Omental fat pad (tissue), 4 donors: ENCODE measurements at places on chromosomes 12 and 14. TPM values are rescaled to one million over a fixed set of nuclear protein-coding genes. Genes with fewer than 3 reads are reported as not detected.

MRPL42 gene
- total RNA-seq, result 39.3 TPM

TAS2R19 gene
- total RNA-seq, result 3.2 TPM

DNA sequence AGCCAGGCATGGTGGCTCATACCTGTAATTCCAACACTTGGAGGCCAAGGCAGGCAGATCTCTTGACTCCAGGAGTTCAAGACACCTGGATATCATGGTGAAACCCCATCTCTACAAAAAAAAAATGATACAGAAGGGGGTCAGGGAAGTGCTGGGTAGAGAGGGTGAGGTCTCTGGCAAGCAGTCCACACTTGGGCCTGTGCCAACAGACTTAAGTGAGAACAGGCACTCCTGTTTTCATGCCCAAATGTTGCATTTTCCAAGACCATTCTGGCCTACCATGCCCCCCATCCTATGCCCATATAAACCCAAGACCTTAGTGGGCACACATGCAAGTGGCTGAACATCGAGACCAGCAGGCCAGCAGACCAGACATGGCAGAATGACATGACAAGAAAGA is 16.0 kb upstream of the CMAS start:
- DNase-seq, result no peak

DNA sequence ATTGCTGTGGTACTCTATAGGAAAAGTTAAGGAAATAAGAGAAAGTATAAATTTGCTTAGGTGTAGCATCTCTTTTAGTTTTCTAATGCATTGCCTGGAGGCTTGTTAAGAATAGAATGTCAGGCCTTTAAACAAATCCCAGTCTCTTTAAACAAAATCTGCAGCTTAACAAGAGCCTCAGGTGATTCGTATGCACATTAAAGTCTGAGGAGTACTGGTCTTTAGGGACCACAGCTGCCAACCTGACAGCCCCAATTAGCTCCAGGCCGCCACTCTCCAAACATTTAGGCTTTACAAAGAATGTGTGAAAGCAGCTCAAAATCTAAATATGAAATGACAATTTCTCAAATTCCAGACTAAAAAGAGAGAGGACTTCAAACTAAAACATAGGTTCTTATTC is 35.7 kb downstream of the PAWR start:
- DNase-seq, result no peak

GRCh38 chr12:75526655-75527511 is 15.5 kb upstream of the KRR1 start:
- no peak for DNase-seq

DNA sequence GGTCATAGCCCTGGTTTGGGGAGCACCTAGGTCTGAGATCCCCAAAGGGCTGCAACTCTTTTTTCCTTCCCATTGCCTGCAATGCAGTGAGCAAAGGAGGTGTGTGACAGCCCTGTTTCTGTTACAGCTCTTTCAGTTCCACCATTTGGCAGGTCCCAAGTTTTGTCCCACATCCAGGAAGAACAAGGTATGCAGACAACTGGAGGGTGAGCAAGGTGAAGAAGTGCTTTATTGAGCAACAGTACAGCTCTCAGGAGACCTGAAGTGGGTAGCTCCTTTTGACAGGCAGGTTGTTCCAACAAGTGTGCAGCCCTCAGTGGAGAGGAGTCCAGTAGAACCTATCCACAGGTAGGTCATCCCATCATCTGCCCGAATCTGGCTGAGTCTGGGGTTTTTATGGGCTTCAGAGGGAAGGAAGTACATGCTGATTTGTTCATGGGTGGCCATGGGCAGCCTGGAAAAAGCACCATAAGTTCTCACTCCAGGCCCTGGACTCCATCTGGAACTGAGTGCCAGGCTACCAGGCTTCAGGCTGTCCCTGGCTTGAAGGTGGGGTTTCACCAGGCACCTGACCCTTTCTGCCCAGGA is 62.8 kb upstream of the NAV3 start:
- DNase-seq, result no peak

DNA sequence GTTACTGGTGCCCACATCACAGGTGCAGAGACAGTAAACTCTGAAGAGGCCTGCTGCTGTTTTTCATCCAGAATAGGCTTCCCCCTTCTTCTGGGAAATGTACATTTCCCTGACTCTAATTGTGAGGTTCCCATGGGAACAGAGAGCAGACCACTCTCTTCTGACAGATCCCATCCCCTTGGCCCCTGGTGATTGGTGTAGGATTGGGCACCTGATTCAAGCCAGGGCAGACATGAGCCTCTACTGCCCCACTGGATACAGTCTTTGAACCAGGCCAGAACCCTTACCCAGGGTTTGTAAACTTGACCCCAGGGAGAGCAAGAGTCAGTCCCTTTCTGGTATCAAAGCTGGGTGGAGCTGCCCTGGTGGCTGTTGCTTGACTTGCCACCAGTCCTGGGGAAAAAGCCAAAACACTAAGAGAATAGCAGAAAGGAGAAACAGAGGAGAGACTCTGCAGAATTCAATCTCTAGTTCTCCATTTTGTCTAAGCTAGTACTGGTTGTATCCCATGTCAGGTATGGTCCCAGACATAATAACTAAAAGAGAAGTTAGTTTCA is 14.8 kb upstream of the NFYB start:
- DNase-seq, result no peak

DNA sequence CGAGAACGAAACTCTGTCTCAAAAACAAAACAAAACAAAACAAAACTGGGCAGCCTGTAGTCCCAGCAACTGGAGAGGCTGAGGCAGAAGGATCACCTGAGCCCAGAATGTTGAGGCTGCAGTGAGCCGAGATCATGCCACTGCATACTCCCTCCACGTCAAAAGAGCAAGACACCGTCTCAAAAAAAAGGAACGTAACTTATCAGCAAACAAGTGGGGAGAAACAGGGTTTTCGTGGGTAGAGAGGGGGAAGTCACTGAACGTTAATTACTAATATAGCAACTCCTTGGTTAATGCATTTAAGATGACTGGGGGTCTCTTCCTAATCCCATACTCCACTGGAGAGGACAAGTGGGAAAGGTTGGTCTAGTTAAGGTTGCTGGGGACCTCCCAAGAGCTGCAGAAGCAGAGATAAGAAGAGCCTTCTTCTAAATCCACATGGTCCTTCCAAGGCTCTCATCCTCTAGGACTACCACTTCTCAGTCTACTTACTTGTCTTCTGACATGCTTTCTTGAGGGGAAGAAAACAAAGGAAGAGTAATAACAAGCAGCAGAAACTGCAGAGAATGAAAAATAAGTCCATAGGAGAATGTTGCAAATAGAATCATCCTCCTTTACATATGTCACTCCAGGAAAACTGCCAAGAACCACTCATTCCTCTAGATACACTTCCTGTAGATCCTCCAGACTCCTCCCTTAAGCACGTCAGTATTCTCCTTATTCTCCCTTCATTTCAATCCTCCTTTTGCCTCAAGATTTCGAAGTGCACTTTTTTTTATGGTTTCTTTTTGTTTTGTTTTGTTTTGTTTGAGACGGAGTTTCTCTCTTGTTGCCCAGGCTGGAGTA is 5.8 kb downstream of the NUMB start:
- DNase-seq, result no peak

- DNase-seq, result no peak
Measured at GRCh38 chr12:87323369-87323768, 705.8 kb downstream of the C12orf50 start.

- DNase-seq, result no peak
Measured at GRCh38 chr14:95204705-95205104, 47.4 kb upstream of the DICER1 start.

- no peak for DNase-seq
Measured at GRCh38 chr12:64687816-64688215, 71.4 kb downstream of the GNS start.
